Activated CD4-positive, alpha-beta T cell treated with anti-CD3 and anti-CD28 coated beads, Interleukin-2, amount 50 U/mL, for 24 hours (primary cell): ENCODE measurements at places on chromosomes 2 and 18.

- no peak for DNase-seq
Observed at GRCh38 chr2:21607572-21607971, 483.8 kb downstream of the TDRD15 start.

DNA sequence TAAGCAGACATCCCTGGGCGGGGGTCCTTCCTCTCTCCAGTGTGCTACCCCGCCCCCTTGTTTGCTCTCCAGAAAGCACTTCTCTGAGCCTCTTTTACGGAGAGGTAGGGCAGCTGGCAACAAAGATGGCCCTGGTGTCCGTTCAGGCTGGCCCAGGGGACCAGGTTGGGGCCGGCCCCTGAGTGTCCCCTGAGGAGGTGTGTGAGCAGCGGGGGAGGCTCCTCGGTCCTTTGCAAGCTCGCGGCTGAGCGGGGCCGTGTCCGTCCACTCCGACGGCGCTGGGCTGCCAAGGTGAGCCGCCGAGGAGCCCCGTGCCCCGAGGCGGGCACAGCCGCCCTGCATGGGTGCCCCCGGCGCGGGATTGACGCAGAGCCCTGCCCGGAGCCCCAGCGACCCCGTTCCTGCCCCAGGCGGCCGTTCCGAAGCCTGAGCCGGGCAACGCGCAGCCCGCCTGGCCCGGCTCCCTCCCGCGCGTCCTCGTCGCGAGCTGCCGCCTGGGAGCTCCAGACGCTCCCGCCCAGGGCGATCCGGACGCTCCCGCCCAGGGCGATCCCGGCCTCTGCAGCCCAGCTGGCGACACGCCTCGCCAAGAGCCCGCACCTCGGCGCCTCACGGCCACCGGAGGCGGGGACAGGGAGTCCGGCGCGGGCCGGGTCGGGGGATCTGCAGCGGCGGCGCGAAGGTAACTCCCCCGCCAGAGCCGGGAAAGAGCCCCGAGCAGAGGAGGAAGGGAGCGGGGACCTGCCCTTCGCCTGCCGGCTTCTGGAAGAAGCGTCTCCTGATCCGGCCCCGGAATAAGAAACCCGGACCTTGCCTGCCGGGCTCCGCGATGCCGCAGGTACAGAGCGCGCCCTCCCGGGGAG lies at the start of gene PROKR1:
Gene PROKR1 (plus strand): TSS at position 569 of the 863 bp plus-strand sequence. CDS start 2,243 bp downstream, outside the sequence.
- DNase-seq = no peak

DNA sequence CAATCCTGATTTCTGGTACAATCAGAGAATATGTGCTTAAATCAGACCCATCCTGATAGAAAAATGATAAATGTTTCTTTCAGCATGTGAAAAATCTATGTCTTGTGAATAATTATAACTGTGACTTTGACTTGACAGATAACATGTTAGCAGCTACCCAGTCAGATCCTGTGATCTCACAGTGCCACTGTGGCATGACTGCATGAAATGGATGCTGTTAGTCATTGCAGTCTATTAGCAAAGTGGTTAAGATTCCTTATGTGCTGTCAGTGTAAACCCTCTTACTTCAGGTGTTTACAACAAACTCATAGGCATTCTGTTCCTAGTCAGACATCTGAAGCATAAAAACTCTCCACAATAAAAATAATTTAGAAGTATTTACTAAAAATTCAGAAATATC lies 244.6 kb upstream of the RND3 start:
- no peak for DNase-seq

DNA sequence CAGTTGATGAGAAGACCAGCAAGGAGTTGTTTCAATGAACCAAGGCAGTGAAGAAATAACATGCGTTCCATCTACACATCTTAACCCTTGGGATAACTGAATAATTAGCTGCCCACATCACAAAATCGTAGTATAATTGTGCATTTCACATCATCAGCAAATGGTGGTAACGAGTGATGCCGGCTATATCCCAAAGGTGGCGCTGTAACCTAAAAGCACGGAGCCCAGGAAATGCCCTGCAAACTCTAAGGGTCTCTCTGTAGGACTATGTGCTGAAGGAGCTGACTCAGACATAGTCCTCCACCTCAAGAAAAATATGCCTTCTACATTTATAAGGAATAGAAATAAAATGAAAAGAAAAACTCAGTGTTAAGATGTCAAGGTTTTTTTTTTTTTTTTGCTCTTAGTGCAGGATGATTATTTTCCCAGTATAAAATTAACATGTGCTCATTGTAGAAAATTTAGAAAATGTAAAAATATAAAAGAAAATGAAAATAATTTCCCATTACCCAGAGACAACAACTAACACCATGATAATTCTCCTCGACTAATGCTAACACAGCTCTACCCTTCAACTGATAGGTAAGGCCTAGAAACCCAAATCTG lies 23.1 kb upstream of the DSG3 start:
- DNase-seq = no peak

DNA sequence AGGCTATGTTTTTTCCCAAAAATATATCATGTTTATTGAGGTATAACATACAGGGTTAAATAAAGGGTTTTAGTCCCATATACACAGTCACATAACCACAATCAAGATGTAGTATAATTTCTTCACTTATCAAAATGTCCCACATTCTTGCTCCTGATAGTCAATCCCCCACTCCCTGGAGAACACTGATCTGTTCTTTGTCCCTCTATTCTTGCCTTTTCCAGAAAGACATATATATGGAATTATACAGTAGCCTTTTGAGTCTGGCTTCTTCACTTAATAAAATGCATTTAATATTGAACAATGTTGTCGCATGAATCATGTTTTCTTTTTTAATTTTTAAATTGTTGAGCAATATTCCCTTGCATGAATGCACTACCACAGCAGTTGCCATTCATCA lies 1059.7 kb downstream of the TSN start:
- no peak for DNase-seq

DNA sequence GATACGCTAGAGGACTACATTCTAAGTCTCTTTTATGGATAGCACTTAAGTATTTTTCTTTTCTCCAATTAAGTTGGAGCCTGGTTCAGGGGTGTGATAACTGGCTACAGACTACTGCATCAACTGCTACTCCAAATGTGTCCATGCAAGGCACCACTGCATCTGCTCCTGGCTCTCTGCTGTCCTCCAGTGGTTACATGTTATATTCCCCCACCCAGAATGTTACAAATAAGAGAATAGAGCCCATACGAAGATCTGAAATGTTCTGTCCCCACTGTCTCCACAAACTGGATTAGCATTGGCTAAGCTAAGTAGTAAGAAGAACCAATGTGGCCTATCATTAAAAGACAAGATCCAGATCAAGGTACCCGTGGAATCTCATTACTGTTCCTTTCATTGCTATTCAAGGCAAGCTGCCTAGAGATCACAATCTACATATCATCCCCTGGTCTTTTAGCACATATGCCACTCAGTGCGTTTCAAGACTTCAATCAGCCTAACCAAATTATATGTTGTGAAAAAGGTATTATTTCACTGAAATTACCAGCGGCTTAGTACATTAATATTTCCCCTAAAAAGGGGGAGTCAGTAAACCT lies 308.3 kb upstream of the SLC8A1 start:
- no peak for DNase-seq

- DNase-seq = no peak
Observed at GRCh38 chr2:20647211-20647610, 3.7 kb downstream of the HS1BP3 start.

DNA sequence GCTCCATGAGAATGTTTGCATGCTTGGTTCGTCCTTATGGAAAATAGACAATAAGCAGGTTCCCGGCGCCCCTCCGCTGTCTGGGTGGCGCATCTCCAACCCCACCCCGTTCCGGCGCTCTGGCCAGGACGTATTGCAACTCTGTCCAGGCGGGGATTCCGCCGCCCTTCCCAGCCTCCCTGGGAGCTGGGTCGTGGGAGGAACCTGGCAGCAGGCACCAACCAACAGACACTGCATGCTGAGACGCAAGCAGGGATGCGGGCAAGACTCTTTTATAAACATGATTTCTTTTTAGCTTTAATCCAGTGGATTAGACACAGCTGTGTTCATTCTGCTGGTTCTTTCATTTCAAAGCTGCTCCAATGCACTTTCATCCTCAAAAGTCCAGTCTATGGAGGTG lies 240.2 kb downstream of the SH3BP4 start:
- no peak for DNase-seq

DNA sequence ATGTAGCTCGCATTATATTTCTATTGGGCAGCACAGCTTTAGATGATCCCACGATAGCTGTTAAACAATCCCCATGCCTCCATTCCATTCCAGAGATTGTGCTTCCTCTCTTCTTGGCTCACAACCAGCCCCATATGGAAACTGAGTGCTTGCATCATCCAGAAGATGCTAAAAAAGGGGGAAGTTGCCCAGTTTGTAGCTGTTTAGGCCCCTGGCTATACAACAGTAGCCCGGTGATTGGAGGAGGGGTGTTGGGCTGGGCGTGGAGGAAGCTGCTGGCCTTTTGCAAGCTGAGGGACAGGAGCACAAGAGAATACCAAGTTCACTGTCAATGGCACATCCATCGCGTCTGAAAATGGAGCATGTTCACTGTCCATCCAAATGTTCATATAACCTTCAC lies 360.2 kb downstream of the ALK start:
- no peak for DNase-seq

- no peak for DNase-seq
Observed at GRCh38 chr2:71860381-71860926, 287.2 kb downstream of the CYP26B1 start.

DNA sequence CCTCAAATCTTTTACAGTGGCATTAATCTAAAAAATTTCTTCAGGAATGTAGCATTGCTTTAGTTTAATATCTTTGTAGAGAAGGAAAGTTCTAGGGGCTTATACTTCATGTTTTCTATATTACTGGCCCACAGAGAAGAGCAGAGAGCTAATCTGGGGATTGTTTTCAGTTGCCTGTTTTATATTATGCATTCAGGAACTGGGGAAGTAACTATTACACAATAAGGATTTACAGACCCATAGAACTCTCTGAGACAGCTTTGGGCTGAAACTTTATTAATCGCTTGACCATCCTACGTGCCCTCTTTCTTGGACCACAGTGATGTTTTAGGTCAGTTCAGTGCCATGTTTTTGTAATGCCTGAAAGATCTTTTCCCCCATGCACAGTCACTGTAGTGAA lies 29.9 kb downstream of the BIRC6 start:
- DNase-seq = no peak
